Cardiac muscle cell (in vitro differentiated cells and primary cell): ENCODE measurements at places on chromosomes 16 and 17. TPM values are rescaled to one million over a fixed set of nuclear protein-coding genes. Genes with fewer than 3 reads are reported as not detected.

The CTF1 gene
- 4.9 and 5.0 TPM in 2 replicates for total RNA-seq

- no peak for DNase-seq
Measured at GRCh38 chr16:51228097-51228659, 77.1 kb upstream of the SALL1 start.

GRCh38 chr17:81518785-81519283 is 6.2 kb upstream of the ACTG1 start:
- peak; percentile 34 for DNase-seq

DNA sequence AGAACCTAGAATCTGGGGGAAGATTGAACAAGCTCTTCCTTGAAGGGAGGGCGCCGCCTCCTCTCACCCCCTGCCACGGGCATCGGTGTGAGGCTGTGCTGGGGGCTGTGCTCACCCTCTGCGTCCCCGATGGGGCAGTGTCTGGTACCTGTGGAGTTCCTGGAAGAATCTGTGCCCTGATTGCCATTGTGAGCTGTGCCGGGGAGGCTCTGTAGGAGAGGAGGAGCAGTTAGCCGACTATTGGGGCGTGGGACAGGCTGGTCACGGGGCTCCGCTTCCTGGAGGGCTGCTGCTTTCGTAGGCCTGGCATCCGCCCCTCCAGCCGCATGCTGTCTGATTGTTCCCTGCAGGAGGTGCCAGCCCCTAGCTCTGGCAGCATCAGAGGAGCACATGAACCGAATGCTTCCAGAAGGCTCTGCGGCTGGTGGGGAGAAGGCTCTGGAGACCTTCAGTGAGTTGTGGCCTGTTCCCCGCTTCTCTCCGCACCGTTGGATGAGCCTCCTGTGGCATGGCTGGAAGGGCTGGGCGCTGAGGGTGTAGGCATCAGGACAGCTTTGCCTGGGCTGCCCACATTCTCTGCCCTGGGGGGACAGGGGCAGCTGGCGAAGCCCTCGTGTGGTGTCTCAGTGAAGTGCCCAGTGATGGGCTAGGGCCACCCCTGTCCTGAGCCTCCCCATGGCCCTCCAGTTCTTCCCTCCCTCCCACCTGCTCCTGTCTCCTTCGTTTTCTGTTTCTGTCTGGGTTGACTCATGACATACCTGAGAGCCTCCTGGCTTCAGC is 86.9 kb downstream of the SEC14L1 start:
- DNase-seq, result no peak

DNA sequence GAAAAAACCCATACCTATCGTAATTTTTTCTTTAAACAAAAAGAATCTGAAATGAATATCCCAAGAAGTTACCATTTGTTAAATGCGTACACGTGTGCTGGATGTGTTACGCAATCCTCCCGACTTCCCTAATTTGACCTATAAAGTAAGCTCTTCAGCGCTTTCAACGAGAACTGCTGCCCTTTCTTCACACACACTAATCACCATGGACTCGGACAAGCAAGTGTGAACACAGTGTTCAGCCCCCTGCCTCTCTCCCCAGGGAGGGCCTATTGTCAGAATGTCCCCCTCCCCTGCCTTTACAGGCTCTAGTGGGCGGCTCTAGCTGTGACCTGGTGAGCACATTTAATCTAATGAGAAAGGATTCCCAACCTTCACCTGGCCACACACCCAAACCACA is 216.1 kb downstream of the CEP112 start:
- DNase-seq, result peak; percentile 3
